NCI-H748 treated with DMSO at 0.1 percent for 48 hours (cell line): ENCODE measurements at places on chromosomes 1 and 21.

- no peak for DNase-seq
Measured at GRCh38 chr1:221856228-221857093, 114.6 kb upstream of the DUSP10 start.

DNA sequence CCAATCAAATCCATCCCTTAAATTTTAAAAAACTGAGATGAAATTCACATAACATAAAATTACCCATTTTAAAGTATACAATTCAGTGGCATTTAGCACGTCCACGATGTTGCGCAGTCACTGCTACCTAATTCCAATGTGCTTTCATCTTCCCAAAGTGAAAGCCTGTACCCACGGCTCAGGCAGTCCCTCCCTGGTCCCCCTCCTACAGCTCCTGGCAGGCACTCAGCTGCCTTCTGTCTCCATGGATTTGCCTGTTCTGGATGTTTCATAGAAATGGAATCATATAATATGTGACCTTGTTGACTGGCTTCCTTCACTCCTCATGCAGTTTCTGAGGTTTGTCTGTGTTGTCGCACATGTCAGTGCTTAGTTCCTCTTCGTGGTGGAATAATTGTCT lies 386.3 kb downstream of the CAMTA1 start:
- DNase-seq = no peak

- DNase-seq = no peak
Measured at GRCh38 chr1:56437959-56438358, 141.4 kb downstream of the PLPP3 start.

GRCh38 chr21:45950740-45951515 lies 30.6 kb upstream of the COL6A1 start:
- DNase-seq = no peak

GRCh38 chr1:184443201-184443600 lies 56.4 kb downstream of the C1orf21 start:
- DNase-seq = no peak

DNA sequence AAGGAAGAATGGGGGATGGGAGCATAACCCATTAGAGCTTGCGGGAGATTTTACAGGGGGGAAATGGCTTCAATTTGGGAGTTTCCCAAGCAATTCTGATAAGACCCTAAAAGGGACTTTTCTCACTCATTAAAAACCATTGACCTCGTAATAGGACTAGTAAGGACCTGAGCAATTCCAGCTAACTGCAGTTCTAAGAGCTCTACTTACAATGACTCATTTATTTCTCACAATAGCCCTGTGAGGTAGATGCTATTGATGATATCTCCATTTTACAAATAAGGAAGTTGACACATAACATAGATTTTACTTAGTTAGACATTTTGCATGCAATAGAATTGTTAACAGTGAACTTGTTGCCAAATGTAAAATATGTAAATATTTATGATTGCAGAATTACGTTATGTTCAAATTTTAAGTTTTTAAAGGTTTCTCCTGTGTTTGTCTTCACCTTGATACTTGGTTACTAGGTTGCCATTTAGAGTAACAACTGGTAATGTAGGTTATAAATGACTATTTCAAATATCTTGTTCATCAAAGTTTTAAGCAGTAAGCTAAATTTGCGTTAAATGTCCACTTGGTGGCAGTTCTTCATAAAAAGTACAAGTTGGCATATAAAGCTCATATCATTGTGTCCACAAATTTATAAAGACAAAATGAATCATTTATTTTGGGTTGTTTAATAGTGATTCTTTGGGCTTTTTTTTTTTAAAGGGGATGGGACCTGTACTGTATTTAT lies 182.0 kb downstream of the PLA2G4A start:
- DNase-seq = no peak

DNA sequence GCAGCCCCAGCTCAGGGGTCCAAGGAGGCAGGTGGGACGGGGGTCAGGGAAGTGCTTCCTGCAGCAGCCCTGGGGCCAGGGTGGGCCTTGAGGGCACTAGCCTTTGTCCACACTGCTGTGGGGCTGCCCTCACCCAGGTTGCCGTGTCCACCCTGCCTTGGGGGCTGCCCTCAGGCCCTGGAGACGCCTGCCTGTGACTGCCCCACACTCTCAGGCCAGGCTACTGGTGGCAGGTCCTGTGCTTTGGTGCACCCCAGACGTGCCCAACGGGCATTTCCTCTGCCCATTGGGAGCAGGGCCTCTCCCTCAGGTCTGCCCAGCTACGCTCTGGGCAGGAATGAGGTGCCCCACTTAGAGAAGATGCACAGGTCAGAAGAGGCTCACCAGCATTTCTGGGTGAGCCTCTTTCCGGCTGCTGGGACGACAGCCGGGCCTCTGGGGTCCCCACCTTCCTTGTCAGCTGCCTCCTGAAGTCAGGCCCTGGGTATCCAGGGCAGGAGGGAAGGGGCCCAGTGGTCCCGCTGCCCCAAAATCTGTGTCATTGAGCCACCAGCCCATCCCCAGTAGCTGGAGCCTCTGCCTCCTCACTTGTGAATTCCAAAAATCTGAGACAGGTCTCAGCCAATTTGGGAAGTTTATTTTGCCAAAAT lies 2.7 kb upstream of the MMEL1 start:
- DNase-seq = no peak

GRCh38 chr1:209172286-209172685 lies 411.2 kb upstream of the CAMK1G start:
- no peak for DNase-seq

DNA sequence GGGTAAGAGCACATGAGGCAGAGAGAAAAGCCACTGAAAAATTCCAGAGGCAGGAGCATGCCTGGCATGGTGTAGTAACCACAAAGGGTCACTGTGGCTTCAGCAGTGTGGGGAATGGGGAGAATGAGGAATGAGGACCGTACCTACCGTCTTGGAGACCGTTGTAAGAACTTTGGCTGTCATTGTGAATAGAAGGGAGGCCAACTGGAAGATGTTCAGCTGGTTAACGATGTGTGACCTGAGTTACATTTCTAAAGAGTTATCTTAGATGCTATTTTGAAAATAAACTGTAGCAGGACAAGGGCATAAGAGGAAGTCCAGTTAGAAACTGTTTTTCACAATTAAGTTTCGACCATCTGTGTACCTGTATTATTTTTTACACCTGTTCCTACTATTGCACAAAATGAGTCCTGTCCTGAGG lies 365.5 kb upstream of the SGIP1 start:
- DNase-seq = no peak

- DNase-seq = no peak
Measured at GRCh38 chr1:53634571-53634979, 104.4 kb downstream of the GLIS1 start.

- no peak for DNase-seq
Measured at GRCh38 chr21:24428591-24429199, 1178.6 kb downstream of the MRPL39 start.

GRCh38 chr1:72227667-72228066 lies 54.7 kb downstream of the NEGR1 start:
- DNase-seq = no peak

DNA sequence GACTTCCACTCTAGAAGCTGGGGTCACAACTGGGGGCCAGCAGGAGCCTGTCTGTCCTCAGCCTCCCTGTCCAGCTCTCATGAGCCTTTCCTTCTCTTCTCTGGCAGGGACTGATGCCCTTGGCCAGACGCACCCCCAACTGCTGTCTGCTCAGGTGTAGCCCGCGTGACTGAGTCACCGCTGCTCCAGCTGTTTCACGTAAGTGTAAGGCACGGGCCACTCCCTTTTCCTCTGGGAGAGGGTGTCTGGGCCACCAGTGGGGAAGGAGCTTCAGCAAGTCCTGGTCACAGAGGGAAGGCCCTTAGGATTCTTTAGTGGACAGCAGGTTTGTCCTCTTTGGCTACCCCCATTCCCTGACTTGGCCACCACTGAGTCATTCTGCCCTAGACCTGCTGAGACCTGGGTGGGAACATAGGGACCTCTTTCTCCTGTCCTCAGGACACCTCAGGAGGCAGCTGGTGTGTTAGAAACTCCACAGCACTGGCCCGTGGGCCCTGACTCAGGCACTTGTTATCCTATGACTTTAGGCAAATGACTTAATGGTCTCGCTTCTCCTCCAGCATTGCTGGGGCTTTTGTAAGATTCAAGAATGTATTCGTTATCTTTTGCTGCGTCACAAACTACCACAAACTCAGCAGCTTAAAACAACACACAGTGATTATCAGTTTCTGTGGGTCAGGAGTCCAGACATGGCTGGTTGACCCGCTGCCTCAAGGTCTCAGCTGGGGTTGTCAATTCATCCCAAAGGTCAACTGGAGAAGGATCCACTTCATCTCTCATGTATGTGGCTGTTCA lies 64.8 kb downstream of the FAM163A start:
- DNase-seq = no peak

DNA sequence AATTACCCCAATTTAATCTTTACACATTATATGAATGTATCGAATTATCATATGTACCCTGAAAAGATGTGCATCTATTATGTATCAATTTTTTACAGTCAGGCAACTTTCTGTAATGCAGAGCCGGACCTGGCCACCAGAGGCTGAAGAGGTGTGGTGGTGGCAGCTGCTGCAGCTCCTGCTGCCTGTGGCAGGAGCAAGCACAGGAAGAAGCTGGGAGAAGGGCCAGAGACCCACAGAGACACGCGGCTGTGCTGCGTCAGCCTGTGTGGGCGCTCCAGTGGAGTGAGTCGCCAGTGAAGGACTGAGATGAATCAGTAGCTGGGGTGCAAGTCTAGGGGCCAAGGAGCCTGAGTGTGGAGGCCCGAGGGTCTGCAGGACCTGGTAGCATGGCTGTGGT lies 74.3 kb upstream of the COG2 start:
- DNase-seq = no peak

DNA sequence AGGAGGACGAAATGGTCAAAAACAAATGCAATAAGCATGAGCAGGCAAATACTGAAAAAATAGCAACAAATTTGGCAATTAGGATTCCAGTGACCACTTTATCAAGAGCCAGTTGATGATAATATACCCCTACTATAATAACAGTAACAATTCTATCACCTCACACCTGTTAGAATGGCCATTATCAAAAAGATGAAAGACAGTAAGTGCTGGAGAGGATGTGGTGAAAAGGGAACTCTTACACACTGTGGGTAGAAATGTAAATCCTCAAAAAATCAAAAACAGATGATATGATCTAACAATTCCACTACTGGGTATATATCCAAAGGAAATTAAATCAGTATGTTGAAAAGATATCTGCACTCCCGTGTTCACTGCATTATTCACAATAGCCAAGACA lies 114.3 kb upstream of the GFI1 start:
- no peak for DNase-seq

GRCh38 chr1:162882248-162882674 lies 21.3 kb upstream of the CCDC190 start:
- DNase-seq = no peak

GRCh38 chr1:27057389-27057788 lies 44.7 kb upstream of the TENT5B start:
- no peak for DNase-seq

- DNase-seq = no peak
Measured at GRCh38 chr1:240808381-240808780, 196.4 kb upstream of the GREM2 start.

GRCh38 chr1:224387302-224387912 lies 30.7 kb downstream of the CNIH4 start:
- no peak for DNase-seq

DNA sequence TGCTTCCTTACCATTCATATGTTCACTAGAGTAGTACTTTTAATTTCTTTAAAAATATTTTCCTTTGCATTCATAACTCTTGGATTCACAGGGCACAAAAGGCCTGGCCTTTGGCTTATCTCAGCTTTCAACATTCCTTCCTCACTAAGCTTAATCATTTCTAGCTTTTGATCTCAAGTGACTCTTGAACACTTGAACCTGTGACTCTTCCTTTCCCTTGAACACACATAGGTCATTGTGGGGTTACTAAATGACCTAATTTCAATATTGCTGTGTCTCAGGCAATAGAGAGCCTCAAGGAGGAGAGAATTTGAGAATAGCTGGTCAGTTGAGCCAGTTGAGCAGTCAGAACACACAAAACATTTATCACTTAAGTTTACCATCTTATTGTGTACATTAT lies 49.9 kb downstream of the COL11A1 start:
- DNase-seq = no peak

DNA sequence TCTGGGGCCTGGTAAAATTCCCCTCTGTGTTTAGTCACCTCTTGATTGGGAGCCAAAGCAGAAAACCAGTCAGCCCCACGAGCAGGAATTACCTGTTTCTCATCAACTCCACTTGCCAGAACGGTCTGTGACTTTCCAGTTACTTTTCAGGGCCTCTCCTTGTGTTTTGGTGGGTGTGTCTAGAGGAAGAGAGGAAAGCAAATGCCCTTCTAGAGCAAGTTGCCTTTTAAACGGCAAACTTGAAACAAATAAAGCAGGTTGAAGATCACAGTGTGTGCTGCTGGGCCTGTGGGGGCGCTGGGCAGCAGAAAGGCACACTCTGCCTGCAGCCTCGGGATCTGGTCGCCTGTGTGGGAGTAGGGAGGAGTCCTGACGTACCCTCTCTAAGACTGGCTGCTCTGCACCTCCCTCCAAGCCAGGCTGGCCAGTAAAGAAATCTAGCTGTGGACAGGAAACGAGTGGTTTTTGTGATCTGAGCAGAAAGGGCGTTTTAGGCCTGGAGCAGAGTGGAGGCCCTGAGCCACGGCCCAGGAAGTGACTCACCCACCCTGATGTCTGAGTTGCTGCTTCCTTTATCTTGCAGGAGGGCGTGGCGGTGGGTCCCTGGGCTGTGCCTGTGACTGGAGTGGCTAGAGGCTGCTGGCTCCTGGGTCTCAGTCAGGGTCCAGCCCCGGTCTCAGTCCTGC lies 11.1 kb upstream of the S100A11 start:
- DNase-seq = peak; percentile 66

DNA sequence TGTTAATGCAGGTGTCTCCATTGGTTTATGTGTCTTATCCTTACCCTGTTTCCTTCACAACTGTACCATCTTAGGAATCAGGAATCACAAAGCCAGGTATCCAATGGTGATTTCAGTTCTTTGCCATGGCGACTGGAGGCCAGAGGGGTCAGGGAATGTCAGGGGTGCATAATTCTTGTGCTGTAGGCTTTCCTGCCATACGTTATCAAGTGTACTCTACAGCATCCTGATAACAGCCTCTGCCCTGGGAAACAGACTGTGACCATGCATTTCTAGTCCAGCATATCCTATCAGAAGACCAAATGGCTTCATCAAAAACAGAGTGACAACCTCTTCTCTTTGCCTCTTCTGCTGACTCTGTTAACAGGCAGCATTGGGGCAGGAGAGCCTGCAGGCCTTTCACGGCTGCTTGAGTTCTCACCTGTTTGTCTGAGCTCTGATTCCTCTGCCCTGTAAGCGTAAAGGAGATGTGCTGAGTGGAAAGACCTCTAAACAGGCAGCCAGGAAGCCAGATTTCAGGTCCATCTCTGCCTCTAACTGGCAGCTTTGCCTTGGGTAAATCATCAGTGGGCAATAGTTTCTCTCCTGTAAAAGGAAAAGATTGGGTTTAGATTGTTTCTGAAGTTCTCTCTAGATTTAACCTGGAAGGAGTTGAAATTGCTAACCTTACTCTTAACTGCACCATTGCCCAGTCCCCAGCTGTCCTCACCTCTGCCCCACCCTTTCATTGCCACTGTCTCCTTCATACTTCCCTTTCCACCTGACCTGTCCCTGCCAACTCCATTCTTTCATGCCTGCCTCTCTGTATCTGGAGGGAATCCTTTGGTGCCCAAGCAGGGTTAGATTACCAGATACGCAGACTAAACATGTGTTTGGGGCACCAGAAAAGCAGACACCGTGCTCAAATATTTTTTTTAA lies 80.2 kb downstream of the LRRC8D start:
- DNase-seq = no peak

GRCh38 chr21:45534636-45535331 lies 7.5 kb downstream of the SLC19A1 start:
- DNase-seq = no peak

GRCh38 chr1:173285048-173285447 lies 77.9 kb upstream of the TNFSF4 start:
- no peak for DNase-seq

GRCh38 chr1:38117444-38117887 lies 70.9 kb upstream of the POU3F1 start:
- no peak for DNase-seq
